ENCODE measurements at places on chromosomes 11 and 22.

- DNase-seq = no peak
These were observed 34.4 kb downstream of the C11orf96 start for GRCh38 chr11:43976863-43977262.

DNA sequence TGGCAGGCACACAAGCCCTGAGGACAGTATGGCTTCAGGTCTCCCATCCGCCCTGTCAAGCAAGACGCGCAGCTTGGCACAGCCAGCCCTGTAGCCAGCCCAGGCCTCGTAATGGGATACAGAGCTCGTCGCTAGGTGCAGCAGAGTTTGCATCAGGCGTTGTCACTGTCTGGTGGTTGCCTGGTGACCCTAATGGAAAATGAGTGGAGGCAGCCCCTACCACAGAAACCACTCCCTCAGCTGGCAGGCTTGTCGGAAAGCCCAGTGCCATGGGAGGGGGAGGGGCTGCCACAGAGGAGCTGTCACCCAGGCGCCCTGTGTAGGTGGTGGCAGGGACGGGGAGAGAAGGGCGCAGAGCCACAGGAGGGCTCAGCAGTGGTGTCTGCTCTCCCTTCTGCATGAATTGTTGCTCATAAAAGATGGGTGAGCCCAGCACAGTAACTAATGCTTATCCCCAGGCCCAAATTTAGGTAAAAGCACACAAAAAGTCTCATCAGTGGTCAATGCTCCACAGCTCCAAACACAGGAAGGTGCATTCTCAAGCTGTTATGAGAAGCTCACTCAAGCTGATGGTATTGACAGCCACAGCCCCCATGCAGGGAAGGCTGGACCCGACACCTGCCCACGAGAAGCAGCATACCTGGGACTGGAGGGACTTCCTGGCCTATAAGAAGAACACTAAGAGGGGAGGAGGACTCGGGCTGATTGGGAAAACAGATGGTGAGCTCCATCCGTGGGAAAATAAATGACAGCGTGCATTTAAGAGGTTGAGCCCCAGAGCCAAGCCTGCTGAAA, 164.6 kb downstream of the ETS1 start:
- no peak for DNase-seq

- DNase-seq = no peak
These were observed 22.9 kb upstream of the CHRM4 start for GRCh38 chr11:46414466-46414796.

- DNase-seq = no peak
These were observed 35.4 kb downstream of the SBF1 start for GRCh38 chr22:50439314-50439870.

DNA sequence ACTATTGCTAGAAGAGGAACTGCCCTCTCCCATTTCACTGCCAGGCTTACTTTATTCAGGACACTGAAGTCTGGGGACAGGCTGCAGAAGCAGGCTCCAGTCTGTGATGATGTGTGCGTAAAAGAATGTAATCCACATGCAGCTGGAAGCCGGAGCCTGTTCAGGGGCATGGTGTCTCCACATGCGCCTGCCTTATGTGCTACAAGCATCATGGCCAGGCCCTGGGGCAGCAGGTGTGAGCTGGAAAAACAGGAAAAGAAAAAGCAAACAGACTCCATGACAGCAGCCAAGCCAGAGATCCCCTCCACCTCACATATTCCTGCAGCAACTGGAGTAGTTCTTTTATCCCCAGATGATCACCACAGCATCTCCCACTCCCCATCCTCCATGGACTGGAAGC, 33.4 kb downstream of the ARFGAP2 start:
- peak; percentile 66 for DNase-seq

DNA sequence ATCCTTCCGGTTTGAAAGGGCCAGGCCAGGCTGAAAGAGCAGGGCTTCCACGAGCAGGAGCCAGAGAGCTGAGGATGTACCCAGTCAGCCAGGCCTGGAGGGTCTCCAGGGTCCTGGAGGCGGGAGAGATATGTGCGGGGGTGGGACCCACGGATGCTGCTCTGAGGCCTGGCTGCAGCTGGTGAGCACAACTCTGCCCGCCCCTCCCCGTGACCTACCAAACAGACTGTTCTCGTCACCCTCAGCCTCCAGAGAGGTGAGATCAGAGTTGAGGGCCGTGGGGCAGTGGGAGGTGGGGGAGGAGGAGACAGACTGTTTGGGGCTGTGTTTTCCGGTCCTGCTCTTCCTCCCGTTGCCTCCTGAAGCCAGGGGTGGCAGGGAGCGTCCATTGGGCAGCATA, 42.2 kb downstream of the TRIOBP start:
- DNase-seq = no peak

GRCh38 chr22:43833286-43834240, 21.5 kb upstream of the EFCAB6 start:
- DNase-seq = no peak

DNA sequence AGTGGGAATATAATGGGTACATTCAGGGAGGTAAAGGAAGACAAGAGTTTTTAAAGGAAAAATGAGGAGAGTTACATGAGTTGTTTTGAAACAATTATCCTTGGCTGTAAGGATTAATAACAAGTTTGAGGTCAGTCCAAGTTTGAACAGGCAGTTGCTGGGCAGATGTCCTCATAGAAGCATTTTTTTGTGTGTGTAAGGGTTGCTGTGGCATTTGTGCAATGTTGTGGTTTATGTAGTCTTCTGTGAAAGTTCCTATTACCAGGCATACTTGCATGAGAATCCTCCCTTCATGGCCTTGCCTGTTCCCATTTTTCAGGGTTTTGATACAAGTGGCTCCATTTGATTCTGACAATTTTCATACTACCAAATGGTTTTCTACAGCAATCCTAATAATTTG, 400.2 kb downstream of the KCNA4 start:
- DNase-seq = peak; percentile 44

- no peak for DNase-seq
These were observed 6.4 kb upstream of the C11orf96 start for GRCh38 chr11:43936076-43936475.

DNA sequence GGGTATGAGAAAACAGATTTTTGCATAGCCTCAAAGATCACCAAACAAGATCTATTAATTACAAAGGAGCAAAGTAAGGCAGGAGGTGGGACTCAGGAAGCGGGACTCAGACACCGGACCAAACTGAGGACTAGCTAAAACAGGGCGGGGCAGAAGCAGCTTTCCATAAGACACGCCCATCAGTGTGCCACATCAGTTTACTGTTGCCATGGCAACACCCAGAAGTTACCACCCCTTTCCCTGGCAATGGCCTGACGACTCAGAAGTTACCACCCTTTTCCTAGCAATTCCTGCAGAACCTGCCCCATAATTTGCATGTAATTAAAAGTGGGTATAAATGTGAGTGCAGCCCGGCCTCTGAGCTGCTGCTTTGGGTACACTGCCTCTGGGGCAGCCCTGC, 173.9 kb downstream of the SHANK2 start:
- no peak for DNase-seq

DNA sequence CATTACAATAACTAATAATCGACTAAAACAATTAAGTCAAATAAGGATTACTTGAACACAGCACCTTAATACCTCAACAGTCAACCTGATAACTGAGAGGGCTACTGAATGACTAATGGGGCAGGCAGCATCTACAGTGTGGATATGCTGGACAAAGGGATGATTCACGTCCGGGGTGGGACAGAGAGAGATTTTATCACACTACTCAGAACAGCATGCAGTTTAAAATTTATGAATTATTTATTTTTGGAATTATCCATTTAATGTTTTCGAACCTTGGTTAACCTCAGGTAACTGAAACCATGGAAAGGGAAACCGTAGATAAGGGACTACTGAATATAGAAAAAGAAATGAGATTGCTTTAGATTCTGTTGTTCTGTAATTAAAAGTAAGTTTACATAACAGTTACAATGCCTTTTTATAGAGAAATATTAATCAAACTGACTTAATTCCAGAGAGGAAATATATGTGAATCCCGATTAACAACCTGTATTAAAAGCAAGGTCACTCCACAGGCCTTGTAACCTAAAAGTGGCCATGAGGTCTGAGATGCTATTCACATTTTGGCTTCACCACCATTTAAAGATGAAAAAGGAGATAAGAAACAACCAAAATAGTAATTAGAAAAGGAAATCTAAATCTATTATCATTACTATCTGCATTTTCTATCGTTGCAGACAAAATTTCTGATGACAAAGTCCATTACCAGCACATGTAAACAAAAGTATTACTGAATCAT, 119.0 kb upstream of the TP53AIP1 start:
- peak; percentile 6 for DNase-seq

DNA sequence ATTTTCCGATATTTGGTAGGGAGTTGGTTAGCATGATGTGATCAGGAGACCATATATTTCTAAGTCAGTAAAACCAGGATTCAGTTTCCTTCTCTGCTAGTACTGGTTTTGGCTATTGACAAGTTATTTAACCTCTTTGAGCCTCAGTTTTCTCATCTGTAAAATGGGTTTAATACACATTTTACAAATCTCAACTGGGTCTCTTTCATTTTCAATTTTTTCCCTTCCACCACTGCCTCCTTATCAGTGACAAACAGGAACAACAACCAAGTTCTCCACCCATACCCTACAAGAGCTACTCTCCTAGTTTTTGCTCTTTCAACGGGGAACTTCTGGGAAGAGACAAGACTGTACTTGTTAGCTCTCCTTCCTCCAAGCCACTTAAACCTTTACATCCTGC, 6.2 kb upstream of the APLP2 start:
- no peak for DNase-seq

- DNase-seq = no peak
These were observed 47.1 kb downstream of the MYH9 start for GRCh38 chr22:36340621-36341020.

GRCh38 chr11:64146036-64146955, 19.6 kb downstream of the MACROD1 start:
- DNase-seq = peak; percentile 43

- peak; percentile 24 for DNase-seq
These were observed 524 bp downstream of the MTMR2 start for GRCh38 chr11:95923439-95923727.

DNA sequence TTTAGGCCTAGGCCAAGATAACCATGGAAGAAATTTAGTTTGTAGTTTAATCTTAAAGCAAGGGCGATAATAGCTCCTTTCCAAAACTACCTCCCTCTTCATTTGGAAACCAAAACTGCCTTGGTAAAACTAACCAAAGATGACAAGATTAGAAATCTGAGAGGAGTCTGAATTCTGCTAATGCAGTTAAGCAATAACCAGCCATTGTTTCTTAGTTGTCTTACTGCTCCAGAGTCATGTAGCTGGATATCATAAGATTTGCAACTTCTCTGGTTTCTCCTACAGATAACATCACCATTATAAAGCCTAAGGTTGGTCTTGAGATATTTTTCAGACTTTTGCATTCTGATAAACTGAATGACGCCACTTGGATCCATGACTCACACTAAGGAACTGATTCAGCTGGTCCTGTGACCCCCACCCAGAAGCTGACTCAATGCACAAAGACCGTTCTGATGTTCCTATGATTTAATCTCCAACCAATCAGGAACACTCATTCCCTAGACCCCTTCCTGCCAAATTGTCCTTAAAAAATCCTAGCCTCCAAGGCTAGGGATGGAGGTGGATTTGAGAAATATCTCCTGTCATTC, 200.8 kb downstream of the LUZP2 start:
- DNase-seq = peak; percentile 13

DNA sequence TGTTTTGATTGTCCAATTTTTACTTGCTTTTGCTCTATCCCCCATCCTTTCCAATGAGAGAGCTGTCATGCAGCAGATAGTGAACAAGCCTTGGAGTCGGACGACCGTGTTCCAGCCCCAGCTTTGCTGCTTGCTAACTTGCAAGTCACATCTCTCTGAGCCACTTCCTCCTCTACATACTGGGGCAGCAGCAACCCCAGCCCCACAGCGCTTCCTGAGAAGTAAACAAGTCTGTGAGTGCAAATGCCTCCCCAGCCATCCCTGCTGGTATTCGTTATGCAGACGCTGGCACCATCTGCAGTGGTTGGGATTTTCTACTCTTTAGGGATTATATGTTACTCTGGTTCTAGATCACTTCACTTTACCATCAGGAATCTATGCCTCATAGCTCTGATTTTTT, 35.0 kb downstream of the TPBGL start:
- no peak for DNase-seq

GRCh38 chr11:131025020-131025419, 108.7 kb upstream of the SNX19 start:
- DNase-seq = peak; percentile 44

DNA sequence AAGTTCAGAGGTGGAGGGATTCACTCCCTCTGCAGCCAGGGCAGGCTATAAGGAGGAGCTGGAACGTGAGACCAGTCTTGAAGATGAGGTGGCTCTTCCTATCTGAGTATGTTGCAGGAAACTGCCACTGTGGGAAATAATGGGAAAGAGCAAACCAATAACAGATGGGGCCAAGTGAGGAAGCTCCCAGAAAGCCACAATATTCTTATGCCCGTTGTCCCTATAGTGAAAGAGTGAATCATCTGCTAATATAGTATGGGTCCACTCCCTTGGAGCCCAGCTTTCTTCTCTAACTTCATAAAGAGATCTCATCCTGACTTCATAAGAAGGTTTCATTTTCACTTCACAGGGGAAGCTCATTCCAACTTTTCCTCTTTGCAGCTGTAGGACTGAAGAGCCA, 206.4 kb downstream of the BLID start:
- DNase-seq = peak; percentile 81

DNA sequence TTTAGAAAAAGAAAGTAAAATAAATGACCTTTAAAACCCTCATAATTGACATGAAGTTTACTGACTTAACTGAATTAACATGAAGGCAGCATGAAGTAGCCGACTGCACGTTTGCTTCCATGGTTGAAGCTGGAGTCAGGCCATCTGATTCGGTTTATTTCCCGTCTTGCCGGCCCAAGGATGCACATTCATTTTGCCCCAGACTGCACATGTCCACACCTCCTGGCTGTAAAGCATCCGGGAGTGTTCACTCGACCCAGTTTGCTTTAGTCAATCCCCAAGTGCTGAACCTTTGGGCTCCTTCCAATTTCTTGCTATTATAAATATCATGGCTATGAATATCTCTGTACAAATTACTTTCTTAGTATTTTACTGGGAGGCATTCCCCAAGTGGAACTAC, 17.7 kb upstream of the TUB start:
- peak; percentile 43 for DNase-seq

- peak; percentile 72 for DNase-seq
These were observed 6.7 kb upstream of the CCDC90B start for GRCh38 chr11:83292709-83293456.

GRCh38 chr11:15258433-15259165, 143.9 kb downstream of the INSC start:
- DNase-seq = peak; percentile 35
